ENCODE measurements at places on chromosomes 3 and 15.

GRCh38 chr15:36960179-36960946, 140.0 kb downstream of the MEIS2 start:
- no peak for DNase-seq

DNA sequence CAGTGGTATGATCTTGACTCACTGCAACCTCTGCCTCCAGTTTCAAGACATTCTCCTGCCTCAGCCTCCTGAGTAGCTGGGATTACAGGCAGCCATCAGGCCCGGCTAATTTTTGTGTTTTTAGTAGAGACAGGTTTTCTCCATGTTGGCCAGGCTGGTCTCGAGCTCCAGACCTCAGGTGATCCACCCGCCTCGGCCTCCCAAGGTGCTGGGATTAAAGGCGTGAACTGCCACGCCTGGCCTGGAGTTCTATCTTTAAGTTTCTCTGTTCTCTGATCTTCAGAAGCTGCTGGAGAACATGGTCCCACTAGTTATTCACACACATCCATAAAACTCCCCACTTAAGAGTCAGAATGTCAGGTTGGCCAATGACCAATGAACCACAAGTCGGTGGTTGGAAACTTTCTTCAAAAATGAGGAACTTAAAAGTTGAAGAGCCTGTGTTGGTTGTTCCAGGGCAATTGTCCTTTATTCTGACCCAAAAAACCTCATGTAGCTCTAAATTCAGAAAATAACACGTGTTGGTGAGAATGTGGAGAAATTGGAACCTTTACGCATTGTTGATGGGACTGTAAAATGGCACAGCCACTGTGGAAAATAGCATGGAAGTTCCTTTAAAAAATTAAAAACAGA, 55.9 kb upstream of the PIK3CB start:
- no peak for DNase-seq

GRCh38 chr3:11476735-11477144, 167.0 kb downstream of the VGLL4 start:
- DNase-seq: no peak

DNA sequence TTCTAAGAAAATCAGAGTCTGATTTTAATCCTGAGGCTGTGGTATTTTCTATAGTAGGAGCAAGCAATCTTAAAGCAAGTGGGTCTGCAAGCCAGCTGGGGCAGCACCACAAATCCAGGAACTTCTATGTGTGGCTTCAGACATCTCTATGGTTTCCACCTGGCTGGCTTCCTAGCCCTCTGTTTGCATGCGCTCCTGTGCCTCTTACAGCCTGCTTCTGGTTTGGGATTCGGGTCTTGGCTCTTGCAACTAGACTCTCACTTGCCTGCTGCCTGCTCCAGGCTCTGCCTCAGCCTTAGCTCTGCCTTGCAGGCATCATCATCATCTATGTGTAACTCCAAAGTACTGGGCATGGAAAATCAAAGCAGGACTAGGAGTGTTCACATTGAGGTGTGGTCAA, 43.4 kb downstream of the MINDY4B start:
- no peak for DNase-seq

- peak; percentile 18 for DNase-seq
Measured at GRCh38 chr3:175585898-175586297, 726.8 kb downstream of the NAALADL2 start.

- DNase-seq: no peak
Measured at GRCh38 chr15:60315878-60316277, 81.9 kb downstream of the ANXA2 start.

- no peak for DNase-seq
Measured at GRCh38 chr3:125261031-125261430, 48.5 kb upstream of the SLC12A8 start.

- peak; percentile 95 for DNase-seq
Measured at GRCh38 chr3:133573054-133573628, 345 bp upstream of the CDV3 start.

GRCh38 chr3:144662729-144663128, 691.1 kb downstream of the DIPK2A start:
- DNase-seq: no peak

All from AG20443 (cell line).